Mesothelial cell of epicardium (in vitro differentiated cells): ENCODE measurements at places on chromosomes 6 and 20.

GRCh38 chr6:134517145-134517658 lies 199.3 kb upstream of the SGK1 start:
- DNase-seq: no peak

DNA sequence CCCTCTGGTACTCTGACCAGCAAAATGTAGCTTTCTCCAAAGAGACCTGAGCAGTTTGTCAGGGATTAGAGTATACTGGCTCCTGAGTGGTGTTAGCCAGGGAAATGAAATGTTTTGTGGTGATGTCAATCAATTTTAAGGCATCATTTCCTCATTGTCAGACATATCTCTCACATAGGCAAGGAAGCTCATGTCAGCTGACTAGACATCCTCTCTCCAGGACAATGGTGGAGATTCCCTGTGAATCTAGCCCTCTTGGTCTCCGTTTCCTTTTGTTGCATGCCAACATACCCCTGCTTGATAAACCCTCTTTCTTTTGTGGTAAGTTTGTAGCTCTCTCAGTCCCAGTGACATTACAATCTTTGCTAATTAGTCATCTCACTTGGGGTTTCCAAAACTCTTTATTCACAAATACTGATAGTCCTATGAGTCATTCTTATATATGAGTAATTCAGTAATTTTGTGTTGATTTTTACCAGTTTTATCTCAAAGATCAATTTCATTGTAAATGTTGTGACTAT lies 135.6 kb upstream of the PTPRK start:
- DNase-seq: no peak

GRCh38 chr6:19329078-19329477 lies 508.1 kb upstream of the ID4 start:
- DNase-seq: no peak

DNA sequence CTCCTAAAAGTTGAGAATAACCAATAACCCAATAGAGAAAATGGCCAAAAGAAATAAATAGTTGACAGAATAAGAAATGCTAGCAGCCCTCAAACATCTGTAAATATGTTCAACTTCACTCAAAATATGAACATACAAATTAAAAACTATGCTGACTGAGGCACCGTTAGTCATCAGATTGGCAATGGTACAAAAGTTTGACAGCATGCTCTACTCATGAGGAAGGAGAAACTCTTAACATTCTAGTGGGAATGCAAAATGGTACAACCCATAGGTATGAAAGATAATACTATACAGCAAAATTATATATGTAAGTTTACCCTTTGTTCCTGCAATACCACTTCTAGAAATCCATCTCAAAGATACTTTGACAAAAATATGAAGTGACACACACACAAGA lies 1.6 kb upstream of the ZSCAN12 start:
- DNase-seq: no peak
